ENCODE measurements at places on chromosomes 2 and 18.

GRCh38 chr18:70261141-70261788 lies 27.6 kb upstream of the SOCS6 start:
- DNase-seq: no peak

- peak; percentile 10 for DNase-seq
These were observed 473 bp downstream of the ELMOD3 start for GRCh38 chr2:85355073-85355410.

DNA sequence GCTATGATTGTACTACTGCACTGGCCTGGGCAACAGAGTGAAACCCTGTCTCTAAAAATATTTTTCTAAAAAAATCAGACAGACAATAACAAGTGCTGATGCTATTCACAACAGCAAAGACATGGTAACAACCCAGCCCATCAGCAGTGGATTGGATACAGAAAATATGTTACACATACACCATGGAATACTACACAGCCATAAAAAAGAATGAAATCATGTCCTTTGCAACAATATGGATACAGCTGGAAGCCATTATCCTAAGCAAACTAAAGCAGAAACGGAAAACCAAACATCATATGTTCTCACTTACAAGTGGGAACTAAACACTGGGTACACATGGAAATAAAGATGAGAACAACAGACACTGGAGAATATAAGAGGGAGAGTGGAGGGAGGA lies 19.9 kb downstream of the FAM161A start:
- no peak for DNase-seq

DNA sequence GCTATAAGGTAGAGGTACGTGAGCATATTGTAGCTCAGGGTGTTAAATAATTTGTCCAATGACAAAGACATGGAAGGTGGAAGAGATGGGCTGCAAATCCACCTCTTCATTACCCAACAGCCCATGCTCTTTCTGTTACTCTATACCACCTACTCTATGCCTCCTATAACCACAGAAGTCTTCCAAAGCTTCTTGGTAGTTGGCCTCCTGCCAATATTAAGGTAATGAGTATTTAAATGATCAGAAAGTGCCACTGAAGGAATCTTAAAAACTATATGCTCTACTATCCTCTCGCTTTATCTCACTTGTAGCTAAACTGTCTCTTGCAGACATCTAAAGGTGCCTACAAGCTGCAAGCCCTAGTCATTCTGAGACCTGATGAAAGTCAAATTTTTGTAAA lies 41.1 kb downstream of the SULT1C2 start:
- DNase-seq: no peak

GRCh38 chr2:181461056-181461997 lies 4.1 kb downstream of the ITGA4 start:
- no peak for DNase-seq

DNA sequence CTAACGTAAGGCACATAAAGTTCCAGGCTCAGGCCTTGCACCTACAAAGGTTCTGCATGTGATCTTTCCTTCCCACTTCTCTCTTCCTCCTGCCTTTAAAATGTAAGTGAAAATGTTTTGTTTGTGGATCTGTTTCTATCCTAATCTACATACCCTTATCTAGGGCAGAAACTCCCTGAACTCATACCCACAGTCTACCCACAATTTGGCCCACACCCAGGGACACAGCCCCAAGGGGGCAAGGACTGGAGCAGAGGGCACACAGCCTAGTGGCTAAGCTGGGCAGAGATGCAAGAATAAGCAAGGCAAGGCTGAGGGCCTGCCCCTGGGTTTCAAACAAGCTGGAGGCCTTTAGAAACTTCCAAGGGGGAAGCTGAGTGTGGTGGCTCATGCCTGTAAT lies 71.0 kb downstream of the HS1BP3 start:
- DNase-seq: no peak

DNA sequence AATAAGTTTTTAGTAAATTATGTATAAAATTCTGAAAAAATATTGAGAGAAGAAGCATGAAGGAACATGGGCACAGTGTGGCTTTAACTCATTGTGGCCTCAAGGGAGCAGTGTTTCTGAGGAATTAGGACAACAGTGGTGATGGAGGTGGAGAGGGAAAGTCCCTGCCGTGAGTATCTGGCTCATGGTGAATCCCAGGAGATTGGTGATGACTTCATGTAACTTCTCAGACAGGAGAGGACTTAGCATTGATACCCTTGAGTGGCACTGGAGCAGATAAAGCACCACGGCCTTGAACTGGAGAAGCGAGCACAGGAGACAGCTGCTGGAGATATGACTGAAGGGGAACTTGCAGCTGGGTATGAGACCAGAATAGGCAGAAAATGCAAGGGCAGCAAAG lies 35.0 kb upstream of the LRP1B start:
- no peak for DNase-seq

All from stimulated activated CD4-positive, alpha-beta T cell treated with anti-CD3 and anti-CD28 coated beads, Interleukin-1b, Interleukin-23, amount 100 ng/mL, for 24 hours (primary cell).